ENCODE measurements at places on chromosomes 12 and 14. TPM values are rescaled to one million over a fixed set of nuclear protein-coding genes. Genes with fewer than 3 reads are reported as not detected.

HOXC9 gene
- 15.9 TPM for total RNA-seq

OAS2 gene
- total RNA-seq, result 0.63 TPM

NEMP1 gene
- total RNA-seq, result 13.9 TPM

RNFT2 gene
- 2.1 TPM for total RNA-seq

TSPAN19 gene
- total RNA-seq, result not detected

TTC6 gene
- 0.73 TPM for total RNA-seq

INSM2 gene
- total RNA-seq, result 0.05 TPM

IL26 gene
- total RNA-seq, result not detected
